ENCODE measurements at places on chromosomes 2 and 18.

- no peak for DNase-seq
Observed at GRCh38 chr2:72347081-72347480, 199.4 kb upstream of the CYP26B1 start.

DNA sequence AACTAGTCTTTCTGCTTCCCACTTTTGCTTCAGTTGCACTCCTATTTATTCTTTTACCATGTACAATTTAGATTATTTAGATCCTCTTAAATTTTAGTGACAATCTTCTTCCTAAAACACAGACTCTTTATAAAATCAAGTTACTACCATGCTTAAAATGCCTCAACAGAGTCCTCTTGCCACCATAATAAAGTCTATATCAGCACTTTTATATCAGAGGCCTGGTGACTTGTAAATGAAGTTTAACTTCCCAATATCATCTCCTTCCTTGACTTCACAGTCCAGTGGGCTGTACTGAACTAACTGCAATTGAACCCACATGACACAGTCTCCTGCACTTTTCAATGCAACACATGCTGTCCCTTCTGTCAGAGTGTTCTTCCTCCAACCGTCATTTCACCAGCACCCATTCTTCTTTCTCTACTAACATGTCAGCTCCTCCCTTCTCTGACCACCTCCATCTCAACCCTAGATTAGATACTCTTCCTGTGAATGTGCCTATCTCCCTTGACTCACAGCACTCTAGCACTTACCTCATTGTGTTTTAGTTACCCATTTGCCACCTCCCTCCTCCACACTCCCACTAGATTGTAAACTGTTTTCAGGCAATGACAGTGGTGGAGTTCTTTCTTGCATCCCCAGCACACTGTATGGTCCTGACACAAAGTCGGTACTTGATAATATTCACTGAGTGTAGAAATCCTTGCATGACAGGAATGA, 414.9 kb downstream of the SATB2 start:
- DNase-seq: no peak

DNA sequence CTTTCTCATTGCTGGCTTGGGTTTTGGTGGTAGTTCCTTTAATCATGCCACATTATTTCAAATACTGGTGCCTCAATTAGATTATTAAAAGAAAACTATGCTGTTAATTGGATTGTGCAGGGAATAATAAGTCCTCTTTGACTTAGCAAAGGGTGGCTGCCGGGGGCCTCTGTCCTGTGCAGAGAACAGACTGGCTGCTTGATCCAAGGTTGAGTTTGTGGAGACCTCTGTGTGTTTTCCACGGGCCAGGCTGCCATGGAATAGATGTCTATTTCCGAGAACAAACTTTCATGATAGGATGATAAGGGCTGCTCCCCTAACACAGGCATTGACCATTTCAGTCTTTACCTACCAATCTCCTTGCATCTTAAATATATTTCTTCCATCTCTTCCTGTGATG, 30.4 kb upstream of the OTOS start:
- DNase-seq: no peak

GRCh38 chr18:41940506-41941215, 14.4 kb upstream of the PIK3C3 start:
- DNase-seq: no peak

- no peak for DNase-seq
Observed at GRCh38 chr2:85002534-85002933, 31.6 kb downstream of the KCMF1 start.

DNA sequence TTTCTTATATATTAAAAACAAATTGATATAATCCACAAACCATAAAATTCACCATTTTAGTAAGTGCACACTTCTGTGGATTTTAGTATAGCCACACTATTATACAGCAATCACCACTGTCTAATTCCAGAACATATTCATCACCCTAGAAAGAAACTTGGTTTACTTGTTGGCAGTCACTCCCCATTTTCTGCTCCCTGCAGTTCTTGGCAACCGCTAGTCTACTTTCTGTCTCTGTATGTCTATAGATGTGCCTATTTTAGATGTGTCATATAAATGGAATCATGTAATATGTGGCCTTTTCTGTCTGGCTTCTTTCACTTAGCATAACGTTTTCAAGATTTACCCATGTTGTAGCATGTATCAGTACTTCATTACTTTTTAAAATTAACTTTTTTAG, 5.7 kb downstream of the CKAP2L start:
- DNase-seq: no peak

DNA sequence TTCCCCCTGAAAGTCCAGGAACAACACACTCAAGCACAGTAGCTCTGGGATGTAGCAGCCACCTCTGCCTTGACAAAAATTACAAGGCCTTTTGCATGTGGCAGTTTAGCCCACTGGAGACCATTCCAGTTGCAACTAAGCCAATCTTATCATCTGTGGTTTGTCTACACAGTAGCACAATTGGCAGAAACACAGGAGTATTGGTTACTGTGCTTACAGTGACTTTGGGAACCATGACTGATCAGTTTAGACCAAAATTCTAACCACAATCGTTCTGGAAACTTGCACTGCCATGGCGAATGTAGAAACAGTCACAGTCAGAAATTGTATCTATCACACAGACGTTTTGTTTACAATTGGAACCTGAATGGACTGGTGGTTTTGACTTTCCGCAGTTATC, 403.7 kb upstream of the MEIS1 start:
- no peak for DNase-seq

GRCh38 chr18:2716394-2717326, 61.1 kb downstream of the SMCHD1 start:
- peak; percentile 60 for DNase-seq
